HL-60 (cell line): ENCODE measurements at places on chromosomes 11 and 22.

DNA sequence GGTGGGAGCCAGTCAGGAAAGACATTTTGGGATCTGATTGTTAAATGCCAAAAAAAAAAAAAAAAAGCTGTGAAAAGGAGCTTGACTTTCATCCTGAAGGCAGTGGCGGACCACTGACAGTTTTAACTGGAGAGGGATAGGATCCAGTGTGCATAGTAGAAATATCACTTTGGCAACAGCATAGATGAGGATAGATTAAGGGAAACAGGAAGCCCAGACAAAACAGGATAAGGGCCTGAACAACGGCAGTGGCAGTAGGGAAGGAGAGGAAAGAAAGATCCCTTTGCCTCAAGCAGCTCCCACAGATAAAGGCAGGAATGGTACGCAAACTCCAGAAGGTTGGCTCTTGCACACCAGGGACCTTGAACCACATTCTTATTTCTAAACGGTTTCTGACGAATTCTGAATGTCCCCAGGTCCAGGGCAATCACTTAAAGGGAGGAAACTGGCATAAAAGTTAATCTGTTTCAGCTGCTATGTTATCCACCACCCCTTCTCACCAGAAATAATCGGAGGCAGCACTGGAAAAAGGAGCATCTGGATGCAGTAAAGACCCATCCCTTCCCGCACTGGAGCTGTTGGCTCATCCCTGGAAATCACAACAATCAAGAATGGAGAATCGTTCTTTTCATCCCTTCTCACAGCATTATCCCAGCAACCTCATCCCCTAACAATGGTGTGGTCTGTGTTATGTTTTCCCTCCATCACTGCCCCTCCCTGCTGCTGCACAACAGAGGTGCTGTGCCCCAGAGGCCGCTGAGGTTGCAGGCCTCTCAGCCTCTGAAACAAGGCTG is 99.1 kb downstream of the GAB2 start:
- no peak for DNase-seq

DNA sequence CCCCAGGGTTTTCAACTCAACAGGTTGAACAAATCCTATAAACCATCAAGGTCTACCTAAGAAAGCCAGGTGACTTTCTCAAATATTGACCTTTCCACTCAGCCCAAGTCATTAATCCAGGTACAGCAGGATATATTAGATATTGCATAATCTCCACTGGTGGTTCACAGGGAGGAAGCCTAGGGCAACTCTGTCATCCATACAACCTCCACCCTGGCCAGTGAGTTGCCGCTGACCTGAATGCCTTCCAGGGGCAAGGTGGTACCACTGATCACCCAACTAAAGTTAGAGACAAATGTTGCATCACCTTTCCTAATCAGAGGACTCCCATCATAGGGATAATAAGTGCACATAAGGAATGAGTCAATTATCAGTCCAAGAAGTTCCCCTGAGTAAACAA is 22.9 kb downstream of the GUCD1 start:
- DNase-seq = no peak

- no peak for DNase-seq
These were observed 17.9 kb upstream of the FGF19 start for GRCh38 chr11:69721745-69722144.

GRCh38 chr11:131095511-131096185 is 179.4 kb upstream of the SNX19 start:
- DNase-seq = no peak

DNA sequence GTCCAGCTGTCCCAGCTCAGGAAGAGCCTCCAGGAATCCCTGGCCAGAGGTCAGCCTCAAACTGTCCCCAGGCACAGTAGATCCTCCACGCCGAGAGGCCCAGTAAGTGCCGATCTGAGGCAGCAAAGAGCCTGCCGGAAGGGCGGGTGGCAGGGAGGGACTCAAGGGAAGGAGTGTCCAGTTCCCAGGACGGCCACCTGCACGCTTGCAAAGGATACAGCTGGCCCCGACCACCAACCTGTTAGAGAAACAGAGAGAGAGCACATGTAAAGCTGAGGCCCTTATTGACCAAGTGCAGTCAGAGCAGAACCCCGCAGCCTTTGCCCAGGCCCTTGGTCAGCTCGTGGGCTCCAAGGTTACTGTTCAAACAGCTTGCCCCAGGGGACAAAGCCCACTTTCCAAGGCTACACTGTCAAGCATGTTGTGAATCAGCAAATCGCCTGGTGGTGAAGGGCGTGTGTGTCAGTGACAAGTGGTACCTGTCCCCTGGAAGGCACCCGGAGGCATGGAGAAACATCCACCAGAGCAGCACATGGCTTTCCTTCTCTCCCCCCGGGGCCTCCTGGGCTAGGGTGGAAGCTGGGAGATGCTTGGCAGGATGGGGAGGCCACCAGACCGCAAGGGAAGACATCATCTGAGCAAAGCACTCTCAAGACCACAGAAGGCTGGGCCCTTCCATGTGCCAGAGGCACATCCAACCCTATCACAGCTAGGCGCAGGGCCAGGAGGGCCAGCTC is 42.6 kb upstream of the COMT start:
- no peak for DNase-seq

GRCh38 chr22:20244691-20245576 is 23.2 kb downstream of the RTN4R start:
- no peak for DNase-seq

DNA sequence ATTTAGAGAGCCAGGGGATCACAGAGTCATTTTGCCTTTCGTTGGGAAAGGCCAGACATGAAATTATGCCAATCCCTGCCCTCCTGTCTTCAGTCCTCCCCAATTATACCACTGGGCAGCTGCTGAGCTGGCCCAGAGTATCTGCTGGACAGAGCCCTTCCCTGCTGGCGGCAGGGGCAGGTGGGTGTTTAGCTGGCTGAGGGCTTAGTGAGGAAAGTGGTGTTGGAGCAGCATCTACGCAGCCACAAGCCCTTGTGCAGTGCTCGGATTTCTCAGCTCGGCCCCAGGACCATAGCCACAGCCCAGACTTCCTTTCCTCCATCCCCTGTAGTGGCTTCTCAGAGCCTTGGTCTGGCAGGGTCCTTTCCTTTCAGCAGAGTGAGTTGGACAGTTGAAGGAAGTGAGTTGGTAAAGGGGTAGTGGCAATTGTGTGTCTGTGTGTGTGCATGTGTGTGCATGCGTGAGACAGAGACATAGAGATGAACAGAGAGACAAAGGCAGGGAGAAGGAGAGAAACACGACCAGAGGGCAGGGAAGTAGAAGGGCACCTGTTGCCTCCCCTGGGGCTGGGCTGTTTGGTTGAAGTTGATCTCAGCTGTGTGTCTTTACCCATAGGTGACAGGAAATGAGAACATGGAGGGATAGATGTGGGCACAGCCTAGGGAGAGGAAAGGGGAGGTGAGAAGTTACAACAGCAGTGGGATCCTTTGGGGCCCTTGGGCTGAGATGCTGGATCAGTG is 66.2 kb downstream of the GRIK4 start:
- no peak for DNase-seq

- DNase-seq = no peak
These were observed 154.1 kb downstream of the MYO18B start for GRCh38 chr22:25896098-25896497.

DNA sequence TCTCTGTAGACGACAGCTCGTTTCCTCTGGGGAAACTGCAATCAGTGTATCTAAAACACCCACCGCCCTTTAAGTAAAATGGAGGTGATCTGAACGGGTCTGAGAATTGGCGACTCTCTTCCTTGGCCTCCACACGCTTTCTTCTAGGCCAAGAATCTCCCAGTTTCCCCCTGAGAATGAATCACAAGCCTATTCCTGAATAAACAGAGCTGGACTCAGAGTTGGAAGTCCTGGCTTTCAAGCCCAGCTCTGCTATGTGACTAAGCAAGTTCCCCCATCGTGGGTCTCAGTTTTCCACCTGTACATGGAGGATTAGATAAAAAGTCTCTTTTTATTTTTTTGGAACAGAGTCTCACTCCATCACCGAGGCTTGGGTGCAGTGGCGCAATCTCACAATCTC is 200.4 kb downstream of the MN1 start:
- DNase-seq = no peak

DNA sequence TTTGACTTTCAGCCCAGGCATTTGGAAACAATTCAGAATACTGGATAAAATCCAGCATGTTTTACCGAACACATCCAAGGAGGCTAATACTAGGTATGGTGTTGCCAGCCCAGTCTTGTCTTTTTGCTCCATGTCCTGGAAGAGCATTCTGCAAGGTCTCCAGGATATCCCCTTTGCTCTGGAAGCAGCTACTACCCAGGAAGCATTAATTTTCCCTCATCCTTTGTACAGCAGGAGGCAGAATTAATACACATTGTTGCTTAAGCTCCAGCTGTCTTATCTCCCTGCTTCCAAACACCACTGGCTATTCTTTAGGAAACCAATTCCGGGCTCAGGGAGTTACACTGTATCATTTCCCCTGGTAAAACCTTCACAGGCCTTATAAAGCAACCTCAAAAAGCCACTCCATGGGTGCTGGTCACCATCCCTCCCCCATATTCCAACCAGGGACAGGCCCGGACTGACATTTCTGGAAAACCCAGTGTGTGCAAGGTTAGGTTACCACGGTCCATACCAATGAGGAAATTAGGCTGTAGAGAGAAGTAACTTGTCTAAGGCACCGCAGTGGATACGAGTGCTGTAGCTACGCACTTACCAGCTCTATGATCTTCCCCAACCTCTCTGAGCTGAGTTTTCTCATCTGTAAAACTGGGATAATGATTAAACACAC is 1.5 kb upstream of the UBASH3B start:
- no peak for DNase-seq

GRCh38 chr11:20351136-20351535 is 12.4 kb upstream of the HTATIP2 start:
- no peak for DNase-seq

- peak; percentile 90 for DNase-seq
These were observed 511 bp upstream of the CLCF1 start for GRCh38 chr11:67373648-67374570.

GRCh38 chr11:70498171-70498571 is 99.8 kb downstream of the CTTN start:
- DNase-seq = no peak

DNA sequence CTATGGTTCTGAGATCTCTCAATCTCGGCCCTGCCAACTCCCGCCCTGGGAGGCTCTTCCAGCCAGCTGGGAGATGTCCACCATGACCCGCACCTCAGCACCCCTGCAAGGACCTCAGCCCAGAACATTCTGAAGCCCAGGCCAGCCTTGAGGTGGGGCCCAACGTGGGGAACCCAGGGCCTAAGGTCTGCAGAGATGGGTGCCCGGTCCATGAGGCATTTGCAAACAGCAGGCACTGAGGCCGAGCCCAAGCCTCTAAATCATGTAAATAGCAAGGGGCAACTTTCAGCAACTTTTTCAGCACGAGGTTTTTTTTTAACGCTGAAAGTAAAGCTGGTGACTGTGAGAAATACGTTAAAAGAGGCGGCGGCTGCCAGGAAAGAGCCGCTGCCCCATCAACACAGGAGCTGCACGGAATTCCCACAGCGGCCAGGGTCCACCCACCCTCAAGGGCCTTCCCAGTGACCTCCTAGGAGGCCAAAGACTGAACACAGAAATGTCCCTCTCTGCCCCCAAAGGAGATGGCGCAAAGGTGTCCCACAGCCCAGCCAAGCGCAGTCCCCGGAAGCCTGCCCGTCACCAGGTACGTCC is 46.9 kb downstream of the BRD1 start:
- no peak for DNase-seq

DNA sequence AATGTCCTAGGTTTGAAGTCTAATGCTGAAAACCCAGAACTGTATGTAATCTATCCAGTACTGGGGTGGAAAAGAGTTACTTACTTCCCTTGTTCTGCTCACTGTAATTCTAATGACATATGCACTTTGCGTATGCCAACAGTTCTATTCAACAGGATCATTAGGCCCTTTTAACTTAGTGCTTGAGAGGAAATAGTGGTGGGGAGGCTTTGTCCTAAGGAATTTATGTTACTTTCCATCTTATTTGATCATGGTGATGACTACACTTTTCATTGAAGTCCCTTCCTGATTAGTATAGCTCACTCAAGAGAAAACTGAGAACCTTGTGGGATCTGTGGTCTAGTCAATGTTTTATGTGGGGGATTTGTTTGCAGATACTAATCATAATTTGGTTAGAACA is 348.2 kb downstream of the GUCY1A2 start:
- no peak for DNase-seq

GRCh38 chr11:81092522-81092921 is 1641.1 kb downstream of the FAM181B start:
- DNase-seq = no peak

DNA sequence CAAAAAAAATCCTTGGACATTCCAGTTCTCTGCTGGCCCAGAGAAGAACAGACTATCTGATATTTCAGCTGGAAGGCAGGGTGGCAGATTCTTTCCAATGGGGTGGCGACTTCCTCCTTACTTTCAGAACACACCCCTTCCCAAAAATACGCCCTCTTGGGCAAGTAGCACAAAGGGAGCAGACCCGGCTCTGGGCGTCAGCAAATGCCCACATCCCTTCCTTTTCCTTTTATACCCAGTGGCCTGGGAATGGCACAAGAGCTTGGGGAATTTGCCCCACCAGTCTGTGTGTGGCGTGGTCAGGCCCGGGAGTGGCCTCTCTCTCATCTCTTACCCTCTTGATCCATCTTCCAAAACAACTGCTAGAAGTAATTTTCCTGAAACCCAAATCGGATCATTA is 33.0 kb upstream of the NUP160 start:
- DNase-seq = no peak

GRCh38 chr11:113203141-113203753 is 111.1 kb upstream of the TTC12 start:
- DNase-seq = no peak

GRCh38 chr11:2470495-2470894 is 25.7 kb downstream of the KCNQ1 start:
- no peak for DNase-seq

DNA sequence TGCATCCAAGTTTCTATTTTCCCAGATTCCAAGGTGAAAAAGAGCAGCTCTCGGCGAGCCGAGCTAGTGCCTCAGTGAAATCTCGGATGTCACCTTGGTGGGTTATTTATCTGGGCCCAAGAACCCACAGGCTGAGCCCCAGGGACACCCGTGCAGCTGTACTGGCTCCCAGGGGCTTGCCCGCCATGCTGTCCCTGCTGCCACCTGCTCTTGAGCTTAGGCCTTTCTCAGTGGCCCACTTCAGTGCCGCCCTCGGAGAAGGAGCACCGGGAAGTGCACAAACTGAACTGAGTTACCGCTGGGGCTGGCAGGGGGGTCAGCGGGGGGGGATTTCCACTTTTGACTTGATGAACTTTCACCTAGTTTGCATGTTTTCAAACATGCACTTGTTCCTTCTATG is 27.9 kb downstream of the CPT1A start:
- DNase-seq = no peak

DNA sequence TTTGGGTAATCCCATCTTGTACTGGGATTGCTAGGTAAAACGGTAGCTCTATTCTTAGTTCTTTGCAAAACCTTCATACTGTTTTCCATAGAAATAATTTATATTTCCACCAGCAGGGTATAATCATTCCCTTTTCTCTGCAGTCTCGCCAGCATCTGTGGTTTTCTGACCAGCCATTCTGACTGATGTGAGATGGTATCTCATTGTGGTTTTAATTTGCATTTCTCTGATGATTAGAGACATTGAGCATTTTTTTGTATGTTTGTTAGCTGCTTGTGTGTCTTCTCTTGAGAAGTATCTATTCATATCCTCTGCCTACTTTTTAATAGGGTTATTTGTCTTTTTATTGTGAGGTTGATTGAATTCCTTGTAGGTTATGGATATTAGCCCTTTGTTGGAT is 220.9 kb downstream of the PGR start:
- DNase-seq = no peak
